A673 (cell line): ENCODE measurements at places on chromosomes 7 and 10. TPM values are rescaled to one million over a fixed set of nuclear protein-coding genes. Genes with fewer than 3 reads are reported as not detected.
A peak's percentile ranks its signal among the peaks of the same experiment; 100 is the strongest.

DNA sequence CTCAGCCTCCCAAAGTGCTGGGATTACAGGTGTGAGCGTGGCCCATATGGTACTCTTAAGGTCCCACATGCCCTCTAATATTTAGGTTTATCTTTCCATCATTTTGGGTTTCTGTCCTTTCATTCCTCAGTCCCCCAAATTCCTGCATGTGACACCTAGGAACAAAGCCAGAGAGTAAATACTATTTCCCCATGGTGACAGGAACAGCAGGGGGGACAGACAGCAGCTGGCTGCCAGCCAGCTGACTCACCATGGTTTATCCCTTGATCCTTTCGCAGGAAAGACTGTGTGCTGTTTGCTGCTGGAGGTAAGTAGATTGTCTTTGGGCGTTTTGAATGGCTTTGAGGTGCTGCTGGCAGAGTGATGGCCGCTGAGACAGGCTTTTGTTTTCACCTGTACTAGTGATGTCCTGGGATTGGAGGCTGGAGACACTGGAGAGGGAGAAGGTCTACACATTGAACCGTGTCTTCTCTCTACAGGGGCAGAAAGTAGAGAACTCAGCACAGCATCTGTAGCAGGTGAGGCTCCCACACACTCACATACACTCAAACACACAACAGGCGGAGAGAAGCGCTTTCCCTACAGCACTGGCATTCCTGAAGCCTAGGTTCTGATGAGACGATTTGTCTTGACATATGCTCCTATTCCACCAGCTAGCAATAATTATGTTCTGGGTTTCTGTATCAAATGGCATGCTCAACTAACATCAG is 83.7 kb upstream of the EFCAB10 start:
- DNase-seq, result peak; percentile 92

DNA sequence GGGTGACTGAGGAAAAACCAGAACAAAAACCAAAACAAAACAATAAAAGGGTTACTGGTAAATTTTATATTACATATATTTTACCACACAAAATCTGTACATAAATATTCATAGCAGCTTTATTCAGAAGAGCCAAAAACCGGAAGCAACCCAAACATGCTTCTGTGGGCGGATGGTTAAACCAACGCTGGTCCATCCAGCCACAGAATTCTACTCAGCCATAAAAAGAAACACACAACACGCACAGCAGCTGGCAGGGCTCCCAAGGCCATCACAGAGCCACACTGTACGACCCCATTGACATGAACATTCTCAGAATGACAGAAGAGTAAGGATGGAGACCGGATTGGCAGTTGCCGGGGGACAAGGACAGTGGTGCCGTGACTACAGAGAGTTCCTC is 83.6 kb downstream of the PROSER2 start:
- peak; percentile 23 for DNase-seq

- no peak for DNase-seq
These were observed 69.4 kb downstream of the C1GALT1 start for GRCh38 chr7:7251742-7252141.

DNA sequence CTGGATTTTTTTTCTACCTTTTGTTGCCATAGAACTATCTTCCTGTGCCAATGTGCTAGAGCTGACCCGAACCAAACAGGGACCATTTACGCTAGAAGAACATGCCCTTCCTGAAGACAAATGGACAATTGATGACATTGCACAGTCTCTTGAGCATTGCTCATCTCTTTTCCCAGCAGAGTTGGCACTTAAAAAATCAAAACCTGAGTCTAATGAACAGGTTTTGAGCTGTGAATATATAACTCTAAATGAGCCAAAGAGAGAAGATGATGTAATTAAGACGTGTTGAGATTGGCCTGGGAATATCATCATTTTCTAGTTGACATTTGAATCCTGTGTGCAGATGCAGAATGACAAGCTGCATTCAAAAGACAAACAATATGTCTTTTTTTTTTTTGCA is 37.1 kb downstream of the TRUB1 start:
- no peak for DNase-seq

DNA sequence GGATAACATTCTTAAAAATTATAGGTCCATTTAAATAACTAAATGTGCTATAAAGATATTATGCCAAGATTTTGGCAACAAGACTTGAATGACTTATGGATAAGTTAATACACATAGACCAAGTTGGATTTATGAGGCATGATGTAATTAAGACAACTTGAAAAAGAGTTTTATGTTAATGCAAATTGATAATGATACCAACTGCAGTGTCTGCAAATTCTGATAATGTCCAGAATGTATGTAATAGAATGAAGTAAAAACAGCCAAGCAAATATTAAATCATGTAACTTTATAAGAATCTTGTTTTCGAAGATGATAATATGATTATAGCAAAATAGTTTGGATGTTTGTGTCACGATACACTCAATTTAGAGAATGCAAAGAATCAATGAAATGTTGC is 868.3 kb downstream of the DNAJB9 start:
- DNase-seq, result no peak

DNA sequence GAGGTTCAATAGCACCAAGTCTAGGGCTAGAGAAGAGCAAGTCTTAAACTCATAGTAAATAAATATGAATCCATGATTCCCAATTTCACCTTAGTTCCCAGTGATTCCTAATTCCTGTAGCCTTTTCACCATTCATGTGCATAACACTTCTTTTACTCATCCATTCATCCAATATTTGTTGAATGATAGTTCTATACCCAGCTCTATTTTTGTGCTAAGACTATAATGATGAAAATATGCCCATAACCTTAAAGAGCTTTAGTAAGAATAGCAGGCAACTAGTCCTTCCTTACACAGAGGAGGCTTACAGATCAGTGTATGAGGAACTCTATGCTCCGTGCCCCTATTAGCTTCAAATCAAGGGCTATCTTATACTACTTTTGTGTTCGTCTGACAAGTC is 280.2 kb upstream of the CHRM2 start:
- no peak for DNase-seq

- no peak for DNase-seq
These were observed 88.5 kb downstream of the VTI1A start for GRCh38 chr10:112535531-112535951.

GRCh38 chr10:132654121-132654571 is 116.6 kb downstream of the INPP5A start:
- no peak for DNase-seq

DNA sequence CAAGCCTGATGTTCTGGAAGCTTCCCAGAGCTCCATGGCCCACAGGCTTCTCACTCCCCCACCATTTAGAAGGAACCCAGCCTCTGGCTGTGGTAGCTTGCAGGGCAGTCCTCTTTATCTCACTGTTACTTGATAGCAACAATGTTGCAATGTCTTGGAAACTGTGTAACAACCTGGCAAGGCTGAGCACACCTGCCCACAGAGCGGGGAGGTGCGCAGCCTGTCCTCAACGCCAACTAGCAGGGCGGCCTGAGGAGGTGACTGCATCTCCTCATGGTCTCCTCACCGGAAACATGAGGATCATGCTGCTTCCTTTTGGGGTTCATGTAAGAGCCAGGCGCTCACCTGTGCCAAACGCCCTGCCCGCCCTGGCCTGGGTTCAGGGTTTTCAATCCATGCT is 43.7 kb upstream of the INSIG1 start:
- DNase-seq, result no peak

DNA sequence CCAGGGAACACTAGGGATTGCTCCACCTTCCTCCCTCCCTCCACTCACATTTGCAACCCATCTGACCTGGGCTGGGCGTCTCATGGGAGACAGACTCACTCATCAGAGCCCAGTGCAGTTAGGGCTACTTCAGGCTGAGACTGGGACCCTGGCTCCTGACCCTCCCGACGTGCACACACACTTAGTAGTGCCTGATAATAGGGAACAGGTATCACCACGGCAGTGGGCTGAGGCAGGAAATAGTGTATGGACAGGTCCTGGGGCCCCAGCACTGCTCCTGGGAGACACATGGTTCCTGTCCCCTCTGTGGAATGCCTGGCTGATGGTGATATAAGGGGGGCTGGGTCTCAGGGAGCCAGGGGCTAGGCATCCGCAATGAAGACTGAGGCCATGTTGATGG is 14.3 kb downstream of the AQP1 start:
- no peak for DNase-seq

DNA sequence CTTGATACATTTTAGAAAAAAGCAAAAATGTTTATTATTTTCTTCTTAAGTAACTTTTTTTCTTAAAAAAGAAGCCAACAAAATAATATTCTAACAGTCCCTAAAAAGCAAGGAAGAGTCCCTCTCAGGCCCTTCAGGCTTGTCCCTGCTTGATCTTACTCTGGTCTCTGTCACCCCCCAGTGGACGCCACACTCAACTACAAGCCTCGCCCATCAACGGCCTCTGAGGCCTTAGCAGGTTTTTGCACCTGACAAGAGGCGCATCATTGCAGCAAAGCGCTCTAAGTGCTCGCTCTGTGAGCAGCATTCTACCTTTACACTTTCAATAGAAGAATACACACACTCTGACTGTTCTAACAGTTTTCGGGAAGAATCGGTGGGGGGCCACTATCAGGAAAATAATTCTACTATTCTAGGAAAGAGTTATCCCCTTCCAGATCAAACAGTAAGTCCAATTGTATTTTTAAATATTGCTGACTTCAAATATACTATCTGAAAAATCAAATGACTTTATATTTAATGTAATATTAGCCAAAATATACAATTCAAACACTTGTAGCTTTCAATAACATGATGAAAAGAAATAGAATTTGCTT is 139.2 kb downstream of the USP6NL start:
- DNase-seq, result peak; percentile 72

DNA sequence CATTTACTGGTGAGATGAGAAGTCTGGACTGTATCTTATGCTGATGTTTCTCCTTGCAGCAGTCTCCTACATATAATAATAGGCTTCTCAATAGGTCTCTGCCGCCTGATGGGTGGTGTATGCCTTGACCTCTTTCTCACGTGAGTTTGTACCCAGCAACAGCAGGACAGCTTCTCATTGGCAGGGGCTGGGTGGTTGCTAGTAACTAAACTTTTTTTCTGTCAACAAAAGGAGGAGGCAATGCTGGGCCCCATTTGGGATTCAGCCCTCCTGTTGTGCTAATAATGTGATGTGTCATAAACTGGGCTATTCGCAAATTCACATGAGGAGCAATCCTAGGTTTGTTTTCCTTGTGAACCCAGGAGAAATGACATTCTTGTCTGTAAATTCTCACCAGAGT is 533.6 kb downstream of the GATA3 start:
- peak; percentile 1 for DNase-seq

GRCh38 chr10:113335592-113335991 is 217.3 kb upstream of the HABP2 start:
- DNase-seq, result no peak

DNA sequence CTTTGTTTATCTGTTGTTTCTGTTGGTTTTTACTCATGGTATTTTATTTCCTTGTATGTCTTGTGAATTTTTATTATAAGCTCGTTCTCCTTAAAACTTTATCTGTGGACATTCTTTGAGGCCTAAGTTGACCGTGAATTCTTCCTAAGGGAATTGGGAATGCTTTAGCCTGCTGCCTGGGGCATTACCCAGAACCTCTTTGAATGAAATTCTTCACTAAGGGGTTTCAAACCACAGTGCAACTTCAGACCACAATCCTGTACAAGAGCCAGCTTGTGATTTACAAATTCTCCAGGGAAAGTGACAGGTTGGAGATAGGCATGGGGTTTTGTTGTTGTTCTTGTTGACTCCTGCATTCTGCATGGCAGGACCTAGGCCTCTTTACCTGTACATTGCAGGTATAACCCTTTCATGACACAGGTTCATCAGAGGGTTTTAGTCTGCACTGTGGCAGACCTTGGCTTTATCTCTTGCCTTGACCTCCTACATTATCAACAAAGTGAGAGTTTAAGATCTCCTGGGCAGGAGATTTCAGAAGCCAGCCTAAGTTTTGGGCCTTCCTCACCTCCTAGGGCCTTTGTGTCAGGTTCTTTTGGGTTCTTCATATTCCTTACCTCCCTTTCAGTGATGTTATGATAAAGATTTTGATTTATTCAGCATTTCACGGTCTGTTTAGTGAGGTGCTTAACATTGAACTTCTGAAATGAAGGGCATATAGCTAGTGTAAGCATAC is 70.2 kb downstream of the ABCC2 start:
- DNase-seq, result no peak

DNA sequence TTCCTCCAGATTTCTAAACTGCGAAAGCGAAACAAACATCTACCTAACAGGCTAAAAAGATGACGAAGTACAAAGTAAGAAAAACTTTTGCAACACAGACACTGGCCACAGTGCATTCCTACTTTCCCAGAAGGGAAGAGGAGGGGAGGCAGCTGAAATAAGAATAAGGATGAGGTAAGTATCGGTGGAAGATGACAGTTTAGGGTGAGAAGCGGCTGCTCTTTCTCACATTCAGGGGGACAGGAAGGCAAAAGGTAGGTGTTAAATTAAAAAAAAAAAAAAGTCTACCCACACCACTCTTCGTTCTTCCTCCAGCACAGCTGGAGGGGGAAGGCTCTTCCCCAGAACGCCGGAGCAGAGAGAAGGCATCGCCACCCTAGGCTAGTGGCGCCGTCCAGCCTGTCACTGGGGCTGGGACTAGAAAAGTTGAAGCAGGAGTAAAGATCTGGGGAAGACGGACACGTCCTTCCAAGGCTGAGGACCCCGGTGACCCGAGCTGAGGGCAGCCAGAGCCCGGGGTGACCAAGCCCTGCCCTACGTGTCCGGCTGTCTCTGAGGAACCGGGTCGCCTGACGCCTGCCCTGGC is 846 bp downstream of the DNAJC1 start:
- peak; percentile 23 for DNase-seq

GRCh38 chr10:52746169-52746568 is 26.4 kb downstream of the MBL2 start:
- peak; percentile 30 for DNase-seq

DNA sequence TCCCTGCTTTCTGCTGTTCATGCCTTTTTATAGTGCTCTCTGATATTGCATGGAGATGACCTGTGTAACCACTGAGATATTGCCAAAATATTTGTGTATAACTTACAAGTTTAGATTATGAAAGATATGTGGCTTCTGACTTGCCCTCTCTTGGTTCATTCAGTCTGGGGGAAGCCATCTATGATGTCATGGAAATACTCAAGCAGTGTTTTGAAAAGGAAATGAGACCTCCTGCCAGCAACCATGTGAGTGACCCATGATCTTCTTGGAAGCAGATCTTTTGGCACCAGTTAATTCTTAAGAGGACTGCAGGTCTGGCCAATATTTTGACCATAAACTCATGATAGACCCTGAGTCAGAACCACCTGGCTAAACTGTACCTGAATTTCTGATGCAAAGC is 183.0 kb downstream of the THSD7A start:
- peak; percentile 4 for DNase-seq

- no peak for DNase-seq
These were observed 1.5 kb upstream of the FRAT2 start for GRCh38 chr10:97336006-97336405.

GRCh38 chr10:88039496-88040200 is 176.2 kb downstream of the PTEN start:
- DNase-seq, result no peak

- DNase-seq, result no peak
These were observed 71.3 kb downstream of the MTPN start for GRCh38 chr7:135905858-135906257.

The TWIST1 gene
- total RNA-seq, result 37.6 and 41.6 TPM in 2 replicates

The OLAH gene
- total RNA-seq, result 1.1 and 1.6 TPM in 2 replicates

The CRYGN gene
- 0.13 TPM in 2 replicates for total RNA-seq

The TUBB8 gene
- total RNA-seq, result 0.24 and 0.35 TPM in 2 replicates

The ASZ1 gene
- not detected in 2 replicates for total RNA-seq

The LRRTM3 gene
- total RNA-seq, result not detected in 2 replicates

The ANKRD16 gene
- total RNA-seq, result 16.2 and 17.3 TPM in 2 replicates

The PAX4 gene
- total RNA-seq, result not detected in 2 replicates

The TEX36 gene
- total RNA-seq, result 0.61 and 1.3 TPM in 2 replicates

The SYT15 gene
- 0.64 and 1.0 TPM in 2 replicates for total RNA-seq

The LDB3 gene
- 0.22 and 0.34 TPM in 2 replicates for total RNA-seq

The NYAP1 gene
- 1.3 and 3.2 TPM in 2 replicates for total RNA-seq

The CCDC136 gene
- 4.4 and 6.9 TPM in 2 replicates for total RNA-seq

The CYP2C18 gene
- total RNA-seq, result not detected in 2 replicates

The GPR85 gene
- 0.32 TPM in 1 of 2 replicates, not detected in the other for total RNA-seq

The CPA2 gene
- total RNA-seq, result 0.26 and 0.43 TPM in 2 replicates
